ENCODE measurements at places on chromosomes 12 and 14.

DNA sequence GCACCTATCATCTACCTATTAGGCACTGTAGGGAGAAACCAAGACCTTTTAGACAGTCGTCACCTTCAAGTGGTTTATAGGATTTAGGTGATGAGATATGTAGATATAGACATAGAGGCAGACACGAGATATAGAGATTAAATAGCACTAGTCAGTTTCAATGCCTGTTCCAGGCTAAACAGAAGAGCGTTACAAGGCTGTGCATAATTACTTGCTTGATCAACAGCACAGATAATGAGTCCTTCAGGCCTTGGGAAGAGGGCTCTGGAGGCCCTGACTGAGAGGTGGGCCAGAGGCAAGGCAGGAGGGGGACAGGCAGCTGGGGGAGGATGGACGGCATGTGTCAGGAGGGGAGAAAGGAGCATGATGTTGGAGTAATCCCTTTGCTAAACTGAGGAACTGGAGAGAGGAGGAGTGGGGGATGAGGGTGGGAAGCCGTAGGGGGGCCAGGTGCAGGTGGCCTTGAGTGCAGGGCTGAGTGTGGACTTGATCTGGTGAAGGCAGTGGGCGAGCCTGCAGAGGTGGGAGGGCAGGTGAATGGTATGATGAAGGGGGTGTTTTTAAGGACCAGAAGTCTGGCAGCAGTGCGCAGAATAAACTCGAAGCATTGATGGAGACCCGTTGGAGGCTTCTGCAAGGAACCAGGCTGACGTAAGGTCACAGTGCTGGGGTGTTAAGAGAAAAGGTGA is 43.9 kb upstream of the ATP23 start:
- DNase-seq, result no peak

GRCh38 chr12:102468261-102468915 is 12.0 kb downstream of the IGF1 start:
- no peak for DNase-seq

GRCh38 chr14:102164241-102164641 is 24.5 kb downstream of the WDR20 start:
- peak; percentile 68 for DNase-seq

- DNase-seq, result no peak
Observed at GRCh38 chr14:86104691-86105265, 574.8 kb downstream of the FLRT2 start.

- no peak for DNase-seq
Observed at GRCh38 chr14:78197051-78197450, 26.9 kb downstream of the NRXN3 start.

DNA sequence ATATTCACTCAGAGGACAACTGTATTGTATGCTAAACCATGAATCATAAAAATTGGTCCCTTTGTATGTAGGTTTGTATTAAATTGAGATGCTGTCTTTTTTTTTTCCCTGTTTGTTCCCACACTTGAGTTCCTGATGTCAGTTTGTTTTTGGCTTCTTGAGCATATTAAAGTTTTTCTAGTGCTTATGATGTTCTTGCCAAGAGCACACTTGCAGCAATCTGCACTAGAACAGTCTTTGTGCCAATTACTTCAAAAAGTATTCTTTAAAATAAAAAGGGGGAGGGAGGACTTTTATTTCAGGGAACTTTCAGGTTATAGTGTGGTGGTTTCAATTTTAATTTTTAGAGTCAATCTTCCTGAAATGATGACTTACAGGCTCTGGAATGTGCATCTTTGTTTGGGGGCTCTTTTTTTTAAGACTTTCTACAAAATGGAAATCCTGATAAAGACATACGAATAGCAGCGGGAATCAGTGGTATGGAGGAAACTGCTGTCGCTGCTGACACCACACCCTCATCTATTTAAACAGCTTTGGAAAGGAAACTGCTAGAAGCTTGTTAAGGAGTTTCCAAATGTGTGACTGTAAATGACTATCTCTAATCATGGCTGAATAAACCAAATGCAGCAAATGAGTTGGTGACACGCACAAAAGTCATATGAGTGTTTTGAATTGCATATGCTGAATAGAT is 188.6 kb downstream of the EGLN3 start:
- no peak for DNase-seq

GRCh38 chr14:49497725-49498348 is 88.3 kb downstream of the RPS29 start:
- DNase-seq, result peak; percentile 81

DNA sequence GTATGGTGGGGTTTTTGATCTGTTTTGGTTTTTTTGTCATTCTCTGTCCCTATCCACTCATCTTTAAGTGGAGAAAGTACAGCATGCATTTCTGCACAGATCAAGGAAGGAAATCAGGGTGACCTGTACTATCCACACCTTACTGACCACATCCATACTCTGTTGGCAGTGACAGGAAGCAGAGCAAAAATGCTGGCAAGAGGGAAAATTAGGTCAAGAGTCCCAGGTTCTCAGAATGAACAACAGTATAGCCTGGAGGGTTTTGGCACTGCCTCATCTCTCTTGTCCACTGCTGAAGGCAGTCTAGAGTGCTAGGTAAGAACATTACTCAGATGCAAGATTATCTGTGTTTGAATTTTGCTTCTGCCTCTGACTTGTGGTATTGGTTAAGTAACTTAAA is 70.7 kb downstream of the TAOK3 start:
- DNase-seq, result peak; percentile 38

GRCh38 chr12:25438638-25439037 is 114.4 kb downstream of the LMNTD1 start:
- peak; percentile 88 for DNase-seq

DNA sequence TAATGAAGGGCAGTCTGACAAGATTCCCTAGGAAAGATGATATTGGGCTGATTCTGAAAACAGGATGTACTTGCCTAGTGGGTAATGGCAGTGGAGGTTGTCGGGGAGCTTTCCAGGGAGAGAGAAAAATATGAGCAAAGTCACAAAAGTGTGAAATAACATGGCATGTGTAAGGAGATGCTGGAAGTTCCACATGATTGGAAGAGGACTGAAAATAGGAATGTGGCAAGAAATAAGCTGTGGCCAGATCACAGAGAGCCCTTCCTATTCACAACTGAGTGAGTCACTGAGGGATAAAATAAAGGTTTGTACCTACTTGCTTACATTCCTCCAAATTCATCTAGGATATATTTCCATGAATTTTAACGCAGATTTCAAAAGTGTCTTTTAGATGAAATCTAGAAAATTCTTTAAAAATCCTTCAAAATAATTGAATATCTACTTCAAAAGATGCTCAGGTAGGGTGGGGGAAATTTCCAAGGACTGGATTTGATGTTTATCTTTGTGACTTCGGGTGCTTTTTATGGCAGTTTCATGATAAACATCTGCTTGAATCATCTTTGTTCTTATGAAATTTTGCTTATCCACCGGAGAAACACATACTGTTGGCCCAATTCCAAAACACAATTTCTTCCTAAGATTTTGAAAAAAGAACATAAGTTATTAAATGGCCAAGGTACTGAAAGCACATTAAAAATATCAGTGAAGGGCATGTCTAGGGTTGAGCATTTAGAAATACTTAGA is 36.3 kb upstream of the SLC2A13 start:
- DNase-seq, result no peak

GRCh38 chr12:132445884-132446632 is 43.9 kb upstream of the FBRSL1 start:
- peak; percentile 92 for DNase-seq

GRCh38 chr12:118330421-118331018 is 42.2 kb downstream of the TAOK3 start:
- no peak for DNase-seq

- DNase-seq, result peak; percentile 71
Observed at GRCh38 chr12:64392221-64392620, 1.7 kb upstream of the C12orf56 start.

GRCh38 chr12:111788178-111788654 is 21.5 kb downstream of the ALDH2 start:
- DNase-seq, result peak; percentile 52

DNA sequence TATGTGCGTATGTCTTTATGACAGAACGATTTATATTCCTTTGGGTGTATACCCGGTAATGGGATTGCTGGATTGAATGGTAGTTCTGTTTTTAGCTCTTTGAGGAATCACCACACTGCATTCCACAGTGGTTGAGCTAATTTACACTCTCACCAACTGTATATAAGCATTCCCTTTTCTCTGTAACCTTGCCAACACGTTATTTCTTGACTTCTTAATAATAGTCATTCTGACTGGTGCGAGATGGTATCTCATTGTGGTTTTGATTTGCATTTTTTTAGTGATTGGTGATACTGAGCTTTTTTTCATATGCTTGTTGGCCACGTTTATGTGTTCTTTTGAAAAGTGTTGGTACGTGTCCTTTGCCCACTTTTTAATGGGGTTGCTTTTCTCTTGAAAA is 49.7 kb downstream of the FRS2 start:
- no peak for DNase-seq

DNA sequence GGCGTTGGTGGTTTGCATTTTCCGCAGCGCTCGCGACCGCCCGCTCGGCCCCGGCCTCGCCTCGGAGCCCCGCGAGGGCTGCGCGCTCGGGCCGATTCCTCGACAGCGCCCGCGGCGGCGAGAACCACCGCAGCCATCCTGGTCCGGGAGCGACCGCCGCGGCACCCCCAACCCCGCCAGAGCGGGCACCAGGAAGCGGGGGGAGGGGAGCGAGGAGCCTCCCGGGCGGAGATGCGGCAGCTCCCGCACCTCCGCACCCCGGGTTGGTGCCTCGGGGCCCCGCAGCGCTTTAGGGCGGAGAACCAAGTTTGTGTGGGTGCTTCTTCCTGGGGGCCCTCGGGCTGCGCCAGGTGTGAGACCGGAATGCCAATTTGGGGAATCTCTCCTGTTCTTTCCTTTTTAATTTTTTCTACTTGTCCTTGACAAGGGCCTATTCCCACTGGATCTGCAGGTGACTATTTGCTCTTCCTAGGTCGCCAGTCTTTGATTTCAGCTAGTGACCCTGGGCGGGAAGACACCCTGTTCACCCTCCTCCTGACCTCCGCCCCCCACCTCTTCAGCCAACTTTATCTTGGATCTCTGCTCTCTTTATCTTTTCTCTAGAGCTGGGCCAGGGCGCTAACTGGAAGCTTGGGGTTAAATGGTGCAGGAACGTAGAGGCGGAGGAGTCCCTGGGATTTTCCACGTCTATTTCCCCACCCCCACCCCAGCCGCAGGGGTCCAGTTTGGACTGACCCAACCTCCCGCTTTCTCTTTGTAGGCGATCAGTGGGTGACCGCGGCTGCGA is at the start of gene SOCS2:
Gene SOCS2, plus strand, starts transcription at position 751 of the 787 bp plus-strand sequence. CDS start 223 bp downstream, outside the sequence.
- DNase-seq, result no peak

- peak; percentile 79 for DNase-seq
Observed at GRCh38 chr12:6376079-6376869, 911 bp upstream of the SCNN1A start.

DNA sequence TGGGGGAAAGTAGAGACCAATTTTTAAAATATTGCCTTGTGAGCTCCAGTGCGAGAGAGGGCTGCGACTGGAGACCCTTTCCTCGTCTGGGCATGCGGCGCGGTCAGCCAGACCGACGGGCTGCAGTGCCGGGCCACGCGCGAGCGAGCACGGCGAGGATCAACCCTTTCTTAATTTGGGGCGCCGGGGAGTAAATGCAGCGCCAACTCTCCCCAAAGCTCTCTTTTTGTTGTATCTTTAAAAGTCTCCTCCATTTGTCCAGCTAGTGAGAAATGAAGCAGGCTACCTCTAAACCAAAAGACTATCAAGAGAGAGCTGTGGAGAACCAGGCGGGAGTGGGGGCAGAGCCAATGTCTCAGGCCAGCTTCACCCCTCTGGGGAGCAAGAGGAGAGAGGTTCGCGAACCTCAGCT is 1.4 kb downstream of the SIX1 start:
- no peak for DNase-seq

DNA sequence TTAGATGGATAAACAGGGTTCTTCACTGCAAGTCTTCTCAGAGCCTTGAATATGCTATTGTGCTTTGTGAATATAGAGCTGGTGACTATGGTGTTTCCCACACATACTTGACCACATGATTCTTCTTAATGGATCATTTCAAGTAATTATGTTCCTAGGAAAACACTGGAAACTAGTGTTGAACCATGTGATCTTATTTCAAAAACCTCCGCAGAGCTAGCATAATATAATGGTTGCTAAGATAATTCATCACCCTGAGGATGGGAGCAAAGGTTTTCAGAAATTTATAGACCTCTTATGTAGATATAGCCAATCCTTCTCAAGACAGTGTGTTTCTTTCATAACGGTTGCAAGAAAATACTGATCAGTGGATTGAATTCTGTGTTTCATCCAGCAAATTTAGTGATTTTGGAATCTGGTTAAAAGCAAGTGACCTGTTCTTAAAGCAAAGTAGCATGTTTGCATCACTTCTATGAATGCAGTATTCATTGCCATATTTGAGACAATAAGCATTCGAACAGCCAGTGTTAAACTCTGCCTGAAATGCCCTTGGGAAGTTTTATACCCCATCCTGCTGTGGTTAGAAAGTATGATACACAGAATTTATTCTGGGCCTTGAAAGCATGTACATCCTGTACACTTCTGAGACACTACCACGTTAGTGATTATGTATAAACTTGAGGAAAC is 341.0 kb upstream of the E2F7 start:
- DNase-seq, result no peak

DNA sequence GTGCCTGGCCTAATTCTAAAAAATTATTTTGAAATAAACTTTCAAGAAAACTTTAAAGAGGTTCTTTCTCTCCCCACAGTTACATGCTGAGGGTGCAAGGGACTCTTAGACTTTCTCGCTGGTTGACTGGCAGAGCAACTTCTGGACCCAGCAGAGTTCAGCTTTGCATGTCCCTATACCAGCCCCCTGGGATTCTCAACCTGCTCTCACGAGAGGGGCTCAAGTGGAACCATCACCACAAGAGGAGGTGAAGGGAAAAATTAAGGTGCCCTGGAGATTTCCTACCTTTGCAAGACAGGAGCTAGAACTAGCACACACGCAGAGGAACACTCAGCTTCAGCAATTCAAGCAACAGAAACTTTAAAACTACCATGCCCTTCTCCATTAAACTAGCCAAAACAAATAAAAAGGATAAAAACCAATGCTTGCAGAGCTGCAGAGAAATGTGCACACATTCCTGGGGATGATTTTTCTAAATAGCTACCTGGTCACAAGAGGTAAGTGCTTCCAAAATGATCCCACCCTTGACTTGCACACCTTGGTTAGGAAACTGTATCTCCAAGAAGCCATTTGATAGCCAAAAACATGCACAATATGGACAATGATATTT is 2.5 kb downstream of the HVCN1 start:
- DNase-seq, result no peak

GRCh38 chr12:91890742-91891141 is 254.9 kb downstream of the BTG1 start:
- peak; percentile 24 for DNase-seq

Measured in fibroblast of mammary gland (primary cell).